ENCODE measurements at places on chromosomes 5 and 9.

DNA sequence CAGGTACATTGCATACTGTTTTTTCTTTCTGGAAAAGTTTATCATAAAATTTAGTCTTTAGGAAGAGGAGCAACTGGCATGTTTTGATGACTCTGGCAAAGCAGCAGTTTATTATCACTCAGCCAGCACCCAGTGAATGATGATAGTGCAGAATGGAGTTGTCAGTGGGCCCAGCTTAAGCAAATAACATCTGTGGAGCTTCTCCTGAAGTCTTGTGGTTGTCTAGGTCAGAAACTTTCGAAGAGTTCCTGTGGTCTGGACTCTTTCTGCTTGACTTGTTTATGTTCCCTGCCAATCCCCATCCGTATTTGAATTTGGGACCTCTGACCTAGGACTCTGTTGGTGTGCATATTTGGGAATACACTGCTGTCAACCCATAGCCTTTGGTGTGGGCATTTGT is 38.1 kb upstream of the C5orf47 start:
- no peak for DNase-seq

- no peak for DNase-seq
Measured at GRCh38 chr5:69261034-69261433, 26.3 kb downstream of the CDK7 start.

GRCh38 chr5:82659115-82659514 is 381.0 kb upstream of the RPS23 start:
- no peak for DNase-seq

GRCh38 chr9:6495466-6495865 is 82.5 kb downstream of the UHRF2 start:
- DNase-seq: peak; percentile 6

DNA sequence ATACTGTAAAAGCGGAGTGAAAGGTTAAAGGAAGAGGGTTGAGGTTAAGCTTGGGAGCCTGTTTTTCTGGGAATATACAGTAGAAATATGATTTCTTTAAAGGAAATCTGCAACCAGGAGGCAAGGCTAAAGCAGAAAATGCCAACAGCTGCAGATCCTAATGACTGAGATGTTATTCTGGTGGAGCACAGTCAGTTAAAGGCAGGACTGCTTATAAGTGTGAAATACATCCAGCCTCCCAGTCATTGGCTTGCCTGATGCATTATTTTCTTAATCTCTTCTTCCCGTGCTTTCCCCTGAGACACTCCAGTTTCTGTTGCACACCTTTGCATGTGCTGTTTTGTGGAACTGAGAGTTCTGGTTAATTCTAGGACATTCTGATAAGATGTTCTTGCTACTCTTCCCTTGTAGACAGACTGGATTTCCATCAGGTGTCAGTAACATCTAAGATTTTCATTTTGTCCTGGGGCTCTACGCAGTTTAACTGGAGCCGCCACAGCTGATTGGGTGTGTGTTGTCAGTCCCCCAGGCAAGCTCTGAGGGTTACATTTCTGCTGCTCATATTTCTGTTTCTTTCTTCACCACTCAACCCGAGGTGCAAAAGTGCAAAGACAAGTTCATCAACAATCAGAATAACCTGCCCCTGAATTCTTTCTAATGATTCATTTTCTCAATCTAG is 44.4 kb downstream of the CAST start:
- DNase-seq: no peak
